ENCODE measurements at places on chromosomes 12 and 14. TPM values are rescaled to one million over a fixed set of nuclear protein-coding genes. Genes with fewer than 3 reads are reported as not detected.

Gene SLC5A8
- total RNA-seq = not detected

Gene ABCD2
- total RNA-seq = 23.5 TPM

Gene LMO3
- total RNA-seq = not detected

Gene CRIP2
- 0.64 TPM for total RNA-seq

Measured in activated CD4-positive, alpha-beta T cell treated with anti-CD3 and anti-CD28 coated beads, Interleukin-2, amount 10 ng/mL, durations not matched to agents 7 days and 5 days (primary cell).